ENCODE measurements at places on chromosomes 4 and X.

- DNase-seq = no peak
Measured at GRCh38 chr4:3450643-3451042, 8.9 kb downstream of the HGFAC start.

GRCh38 chrX:924017-924416 lies 288.4 kb downstream of the CRLF2 start:
- no peak for DNase-seq

DNA sequence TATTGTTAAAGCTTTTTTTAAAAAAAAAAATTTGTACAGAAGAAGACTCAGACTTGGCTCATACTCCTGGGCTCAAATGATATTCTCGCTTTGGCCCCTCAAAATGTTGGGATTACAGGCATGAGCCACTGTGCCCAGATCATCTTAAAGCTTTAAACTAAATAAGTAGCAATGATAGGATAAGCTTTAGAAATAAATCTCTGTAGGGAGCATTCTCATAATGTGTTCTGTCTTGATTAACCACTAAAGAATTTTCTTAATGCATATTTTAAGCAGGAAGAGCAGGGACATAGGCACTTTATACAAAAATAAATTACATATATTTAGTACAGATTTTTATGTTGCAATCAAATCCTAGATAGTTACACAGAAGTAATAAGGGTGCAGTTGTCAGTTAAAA lies 667.2 kb downstream of the GRID2 start:
- no peak for DNase-seq

DNA sequence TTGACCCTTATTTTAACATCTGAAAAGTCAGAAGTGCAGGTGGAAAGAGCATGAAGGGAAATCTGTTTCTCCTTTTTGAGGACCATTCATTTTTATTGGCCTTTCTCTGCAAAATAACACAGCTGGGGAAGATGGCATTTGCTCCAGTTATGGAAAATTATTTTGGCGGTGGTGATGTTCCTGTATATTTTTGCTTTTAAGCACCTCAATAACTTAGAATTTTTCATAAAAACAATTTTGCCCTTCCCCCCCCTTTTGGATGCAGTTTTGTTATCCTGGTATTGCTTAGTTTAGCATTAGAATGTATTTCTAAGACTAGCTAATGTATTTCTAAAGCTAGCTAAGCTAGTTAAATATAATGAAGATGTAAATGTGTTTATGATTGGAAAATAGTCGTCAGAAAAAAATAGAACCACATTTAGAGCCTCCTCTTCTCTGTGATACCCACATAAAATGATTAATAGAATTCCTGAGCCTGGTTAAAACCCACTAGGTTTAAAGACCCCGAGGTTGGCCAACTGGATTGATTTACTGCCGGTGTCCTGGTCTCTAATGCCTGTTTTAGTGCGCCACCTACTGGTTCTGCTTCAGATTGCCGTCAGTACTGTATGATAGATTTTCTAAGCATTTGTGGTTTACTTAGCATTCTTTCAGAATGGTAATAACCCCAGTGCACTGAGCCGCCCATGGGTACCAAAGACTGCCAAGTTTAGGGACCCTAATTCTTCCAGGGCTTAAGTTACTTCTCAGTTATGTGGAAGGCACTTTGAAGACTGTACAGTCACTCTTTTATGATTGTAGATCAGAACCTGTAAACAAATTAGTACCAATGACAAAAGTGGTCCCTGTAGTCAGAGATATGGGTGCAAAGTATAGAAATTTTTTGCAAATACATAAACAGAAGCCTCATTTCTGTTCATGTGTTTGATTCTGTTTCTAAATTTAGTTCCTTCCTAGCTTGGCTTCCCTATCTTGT lies 11.4 kb downstream of the KLF3 start:
- DNase-seq = peak; percentile 26

DNA sequence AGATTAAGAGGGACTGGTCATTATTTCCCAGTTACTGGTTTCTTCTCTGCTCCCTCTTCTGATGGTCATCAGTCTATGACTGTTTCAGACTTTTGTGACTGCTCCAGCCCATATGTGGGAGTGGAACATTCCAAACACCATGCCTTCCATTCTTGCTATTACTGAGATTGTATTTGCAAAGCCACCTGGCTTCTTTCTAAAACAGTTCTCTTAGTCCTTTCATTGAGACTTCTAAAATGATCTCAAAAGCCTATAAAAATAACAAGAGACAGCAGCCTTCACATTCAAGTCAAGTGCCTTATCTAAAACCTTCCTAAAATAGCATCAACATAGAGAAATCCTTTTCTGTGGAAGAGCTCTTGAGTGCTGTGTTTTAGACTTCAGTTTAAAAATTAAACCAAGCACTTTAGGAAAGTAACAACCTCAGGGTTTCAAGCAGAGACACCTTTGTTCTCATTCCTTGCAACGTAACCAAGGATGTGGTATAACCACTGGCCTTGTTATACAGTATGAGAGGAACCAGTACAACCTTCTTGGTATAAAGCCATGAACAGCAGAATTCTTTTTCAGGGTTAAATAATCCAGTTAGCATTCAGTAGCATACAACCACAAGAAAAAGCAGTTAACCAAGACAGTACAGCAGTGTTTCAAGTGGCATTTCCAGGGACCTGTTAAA lies 97.1 kb downstream of the NFKB1 start:
- no peak for DNase-seq

DNA sequence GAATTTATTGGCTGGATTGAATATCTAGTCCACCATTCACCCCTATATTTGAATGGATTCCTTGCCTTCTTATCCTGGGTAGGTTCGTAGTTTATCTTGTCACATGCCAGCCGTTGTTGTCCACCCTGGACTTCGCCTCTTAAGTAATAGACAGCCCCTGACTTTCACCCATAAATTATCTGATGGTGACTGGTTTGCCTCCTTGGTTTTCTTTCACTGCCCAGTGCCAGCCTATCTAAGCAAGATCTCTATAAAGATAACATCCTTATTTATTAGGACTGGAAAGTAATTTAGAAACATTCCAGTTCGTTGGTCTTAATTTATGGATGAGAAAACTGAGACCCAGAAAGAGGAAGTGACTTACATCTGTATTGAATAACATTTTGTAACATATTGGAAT lies 410.3 kb downstream of the RPA4 start:
- no peak for DNase-seq
